ENCODE measurements at places on chromosomes 2 and 18.

GRCh38 chr2:224984637-224985036 is 57.6 kb downstream of the DOCK10 start:
- no peak for DNase-seq

GRCh38 chr18:25827228-25827627 is 263.2 kb downstream of the SS18 start:
- DNase-seq, result no peak

DNA sequence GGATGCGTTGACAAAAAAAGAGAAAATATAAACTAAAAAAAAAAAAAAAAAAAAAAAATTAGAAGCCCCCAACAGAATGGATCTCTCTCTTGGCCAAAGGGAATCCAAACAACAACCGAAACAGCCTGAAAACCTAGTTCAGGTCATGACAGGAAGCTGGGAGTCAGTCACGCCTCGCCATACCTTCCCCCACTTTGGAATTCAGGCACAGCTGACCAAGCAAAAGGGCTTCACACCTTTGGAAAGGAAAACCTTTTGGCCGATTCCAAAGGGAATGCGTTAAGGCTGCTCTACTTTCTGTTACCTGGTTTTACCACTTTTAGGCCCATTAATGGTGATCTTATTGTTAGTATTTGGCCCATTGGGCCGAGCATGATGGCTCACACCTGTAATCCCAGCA is 17.9 kb upstream of the RMC1 start:
- no peak for DNase-seq

DNA sequence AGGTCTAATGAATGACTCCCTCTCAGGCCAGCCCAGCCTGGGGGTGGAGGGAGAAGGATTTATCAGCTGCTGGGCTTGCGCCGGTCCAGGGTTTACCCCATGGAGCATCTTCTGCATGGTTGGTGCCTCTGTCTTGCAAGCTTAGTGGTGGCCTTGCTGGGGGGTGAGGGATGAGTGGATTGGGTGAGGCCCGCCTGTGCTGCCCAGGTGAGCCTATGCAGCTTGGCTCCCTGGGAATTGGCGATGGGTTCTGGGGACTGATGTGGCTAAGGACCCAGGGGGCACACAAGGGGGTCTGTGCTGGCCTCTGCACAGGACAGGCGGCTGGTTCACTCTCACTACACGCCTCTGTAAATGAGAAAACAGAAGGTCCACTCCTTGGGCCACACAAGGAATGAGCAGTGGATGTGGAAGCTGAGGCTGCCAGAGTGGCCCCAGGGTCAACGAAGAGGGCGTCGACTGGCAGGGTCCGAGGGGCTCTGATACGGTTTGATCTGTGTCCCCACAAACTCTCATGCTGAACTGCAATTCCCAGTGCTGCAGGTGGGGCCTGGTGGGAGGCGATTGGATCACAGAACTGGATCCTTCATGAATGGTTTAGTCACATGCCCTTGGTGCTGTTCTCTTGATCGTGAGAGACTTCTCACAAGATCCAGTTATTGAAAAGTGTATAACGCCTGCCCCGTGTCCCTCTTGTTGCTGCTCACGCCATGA is 151.6 kb upstream of the HDAC4 start:
- DNase-seq, result no peak

DNA sequence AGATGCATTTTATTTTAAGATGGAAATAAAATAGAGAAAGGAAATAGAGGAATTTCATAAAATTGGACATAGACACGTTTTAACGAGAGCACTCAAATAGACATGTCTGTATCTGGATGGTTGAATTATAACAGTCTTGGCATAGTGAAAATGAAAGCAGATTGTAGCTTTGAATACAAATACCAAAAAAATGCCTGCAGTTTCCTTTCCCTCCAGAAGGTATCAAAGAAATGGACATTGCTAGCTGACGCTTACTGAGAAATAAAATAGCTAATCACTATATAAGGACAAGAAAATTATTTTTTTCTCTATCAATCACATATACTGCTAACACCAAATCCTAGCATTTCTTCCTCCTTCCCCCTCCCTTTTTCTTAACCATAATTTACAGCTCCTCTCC is 11.4 kb upstream of the MAPRE2 start:
- no peak for DNase-seq

GRCh38 chr2:40095000-40095399 is 315.9 kb upstream of the THUMPD2 start:
- DNase-seq, result no peak

DNA sequence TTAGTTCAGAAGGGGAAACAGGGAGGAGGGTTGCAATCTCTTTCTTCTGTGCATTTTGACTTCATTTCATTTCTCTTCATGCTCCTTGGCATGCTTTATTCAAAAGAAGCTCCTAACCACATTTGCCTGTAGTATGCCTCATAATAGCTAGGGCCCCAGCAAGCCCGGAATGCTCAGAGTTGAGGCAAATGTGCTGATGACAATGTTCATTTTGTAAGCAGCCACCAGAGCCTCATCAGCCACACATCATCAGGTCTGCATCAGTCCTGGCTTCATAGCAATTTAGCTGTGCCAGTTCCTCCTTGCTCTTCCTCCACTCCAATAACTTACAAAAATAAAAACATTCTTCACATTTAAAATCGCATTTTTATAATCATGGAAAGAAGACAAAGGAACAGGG is 65.4 kb upstream of the MMADHC start:
- no peak for DNase-seq

DNA sequence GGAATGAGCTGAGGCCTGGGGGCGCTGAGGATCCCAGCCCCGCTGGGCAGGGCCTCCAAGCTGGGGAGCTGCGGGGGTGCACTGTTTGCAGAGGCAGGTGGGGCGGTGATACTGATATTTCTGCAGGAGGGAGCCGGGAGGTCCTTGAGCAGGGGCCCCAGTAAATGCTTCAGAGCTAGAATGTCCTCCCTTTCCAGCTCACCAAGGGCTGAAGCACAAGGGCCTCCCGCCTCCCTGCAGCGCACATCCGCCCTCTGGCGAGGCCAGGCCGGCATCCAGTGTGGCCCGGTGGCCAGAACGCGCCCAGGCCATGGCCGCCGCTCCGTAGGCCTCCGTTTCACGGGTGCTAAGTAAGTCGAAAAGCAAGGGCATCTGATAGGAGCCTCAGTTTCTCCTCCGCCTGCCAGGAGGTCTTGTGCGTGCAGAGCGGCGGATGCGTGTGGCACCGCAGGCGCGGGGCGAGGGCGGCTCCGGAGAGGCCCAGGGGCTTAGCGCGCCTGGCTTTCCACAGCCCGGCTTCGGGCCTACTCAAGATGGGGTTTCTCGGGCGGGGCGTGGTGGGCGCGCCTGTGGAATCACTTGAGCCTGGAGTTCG is 29.5 kb upstream of the CHMP1B start:
- no peak for DNase-seq

DNA sequence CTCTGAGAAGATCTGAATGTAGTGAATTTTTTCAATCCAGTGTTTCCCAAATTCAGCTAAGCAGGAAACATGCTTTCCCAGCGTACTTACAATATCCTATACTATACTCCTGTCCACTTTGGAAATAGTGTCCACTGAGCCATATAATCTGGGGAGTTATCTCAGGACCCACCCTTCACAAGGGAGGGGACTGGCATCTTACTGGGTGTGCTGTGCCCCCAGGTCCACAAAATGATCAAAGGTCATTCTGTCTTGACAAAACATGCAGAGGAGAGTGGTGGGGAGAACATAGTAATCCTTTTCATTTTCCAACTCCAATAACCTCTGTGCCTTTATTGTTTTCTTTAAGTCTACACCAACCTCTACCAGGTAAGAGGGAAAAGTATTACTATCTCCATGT is 79.8 kb upstream of the DAPL1 start:
- DNase-seq, result no peak

DNA sequence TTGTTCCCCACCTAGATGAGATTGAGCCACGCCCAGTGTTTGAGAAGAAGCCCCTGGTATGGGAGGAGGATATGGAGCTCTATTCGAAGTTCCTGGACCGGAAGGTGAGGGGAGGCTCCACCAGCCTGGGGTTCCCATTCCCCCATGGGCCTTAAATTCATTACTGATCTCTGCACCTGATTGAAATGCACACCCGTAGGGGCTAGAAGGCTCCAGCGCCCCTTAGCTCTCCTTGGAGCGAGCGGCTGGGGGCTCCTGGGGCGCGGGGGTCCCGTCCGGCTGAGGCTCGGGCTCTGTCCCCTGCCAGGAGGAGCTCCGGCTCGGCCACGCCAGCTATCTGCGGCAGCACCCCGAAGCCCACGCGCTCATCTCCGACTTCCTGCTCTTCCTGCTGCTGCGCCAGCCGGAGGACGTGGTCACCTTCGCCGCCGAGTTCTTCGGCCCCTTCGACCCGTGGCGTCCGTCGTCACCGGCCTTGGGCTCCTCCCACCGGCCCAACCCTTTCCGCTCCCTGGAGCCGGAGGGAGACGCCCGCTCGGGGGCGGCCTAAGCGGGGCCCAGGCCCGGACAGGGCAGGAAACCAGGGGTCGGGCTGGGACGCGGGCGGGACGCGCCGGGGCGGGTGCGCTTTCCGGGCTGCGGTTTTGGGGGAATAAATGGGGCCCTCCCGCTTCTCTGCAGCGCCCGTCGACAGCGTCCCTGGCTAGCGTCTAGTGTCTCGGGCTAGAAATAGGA is 10.9 kb downstream of the CATIP start:
- DNase-seq, result peak; percentile 52

DNA sequence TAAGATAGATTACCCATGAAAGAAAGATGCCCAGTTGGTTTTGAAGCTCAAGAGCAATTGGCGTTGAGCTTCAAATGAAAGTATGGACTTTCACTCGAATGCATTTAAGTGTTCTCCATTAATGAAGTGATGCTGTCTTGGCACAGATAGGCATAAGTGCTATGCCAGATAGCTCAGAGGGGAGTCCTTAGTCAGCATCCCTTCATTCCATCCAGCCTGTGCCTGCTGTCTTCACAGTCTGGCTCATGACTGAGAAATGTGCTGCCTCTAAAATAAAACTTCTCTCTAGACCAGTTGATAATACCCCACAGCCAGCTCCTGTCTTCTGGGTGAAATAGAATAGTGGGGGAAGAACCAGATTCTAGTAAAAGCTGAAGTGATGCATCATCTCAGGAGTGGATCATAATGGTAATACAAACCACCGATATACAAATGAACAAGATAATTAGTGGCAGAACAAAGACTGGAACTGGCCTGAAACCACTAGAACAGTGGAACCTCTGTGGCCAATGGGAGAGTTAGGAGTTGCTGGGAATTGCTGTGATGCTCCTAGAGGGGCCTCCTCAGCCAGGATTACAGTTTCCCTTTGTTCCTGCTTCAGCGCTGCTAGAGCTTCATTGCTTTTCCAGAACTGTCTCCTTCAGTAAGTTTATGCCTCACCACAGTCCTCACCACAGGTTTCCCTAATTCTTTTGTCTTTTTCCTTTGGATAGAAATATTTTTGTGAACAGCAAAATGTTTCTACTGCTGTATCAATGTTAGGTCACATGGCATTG is 359.3 kb downstream of the KIAA1328 start:
- DNase-seq, result no peak

GRCh38 chr18:64850791-64851190 is 701.9 kb upstream of the LINC00305 start:
- no peak for DNase-seq

DNA sequence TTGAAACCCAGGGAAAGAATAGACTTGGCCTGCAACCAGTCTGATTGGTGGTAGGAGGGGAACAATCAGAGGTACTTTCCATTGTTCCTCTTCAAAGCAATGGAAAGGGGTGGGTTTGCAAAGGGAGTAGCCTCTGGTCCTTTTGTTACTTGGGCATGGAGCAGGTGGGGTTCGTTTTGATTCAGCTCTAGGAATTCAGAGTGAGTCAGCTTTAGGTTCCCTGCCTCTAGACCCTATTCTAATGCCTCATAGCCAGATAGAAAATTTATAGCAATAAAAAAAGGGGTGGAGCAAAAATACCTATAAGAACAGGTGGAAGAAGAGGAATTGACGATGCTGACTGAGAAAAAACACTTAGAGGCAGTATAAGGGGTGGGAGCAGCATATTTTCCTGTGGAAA is 636.4 kb downstream of the PLCL1 start:
- no peak for DNase-seq

DNA sequence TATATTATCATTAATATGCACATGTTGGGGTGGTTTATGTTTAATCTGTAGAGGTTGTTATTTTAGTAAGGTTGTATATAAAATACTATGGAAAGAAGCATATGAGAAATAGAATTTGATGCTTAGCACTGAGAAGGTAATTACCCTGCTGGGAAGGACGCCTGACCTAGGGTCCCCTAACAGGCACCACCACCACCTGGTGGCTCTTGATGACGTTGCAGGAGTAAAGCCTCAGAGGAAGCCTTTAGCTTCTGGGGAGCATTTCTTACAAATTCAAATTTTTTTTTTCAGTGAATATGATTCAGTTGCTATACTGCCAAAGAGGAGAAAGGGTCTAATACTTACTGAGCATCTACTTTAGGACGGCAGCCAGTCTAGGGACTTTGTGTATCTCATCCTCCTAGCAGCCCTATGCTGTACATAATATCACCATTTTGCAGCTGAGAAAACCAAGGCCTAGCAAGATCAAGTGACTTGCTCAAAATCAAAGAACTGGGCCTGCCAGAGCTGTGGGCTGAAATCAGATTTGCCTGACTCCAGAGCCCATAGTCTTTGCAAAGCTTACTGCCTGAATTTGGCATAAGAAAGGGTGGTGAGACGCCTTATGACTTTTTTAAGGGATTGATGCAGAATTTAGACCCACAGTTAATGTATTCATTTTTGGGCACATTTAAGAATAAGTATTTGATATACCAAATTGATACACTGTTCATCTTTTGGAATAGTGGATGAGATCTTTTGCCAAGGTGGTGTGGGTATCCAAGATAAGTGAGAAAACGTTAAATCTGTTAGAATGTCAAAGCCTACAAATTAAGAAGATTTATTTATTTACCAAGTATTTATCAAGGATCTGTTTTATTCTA is 78.8 kb upstream of the GAREM1 start:
- DNase-seq, result peak; percentile 19

DNA sequence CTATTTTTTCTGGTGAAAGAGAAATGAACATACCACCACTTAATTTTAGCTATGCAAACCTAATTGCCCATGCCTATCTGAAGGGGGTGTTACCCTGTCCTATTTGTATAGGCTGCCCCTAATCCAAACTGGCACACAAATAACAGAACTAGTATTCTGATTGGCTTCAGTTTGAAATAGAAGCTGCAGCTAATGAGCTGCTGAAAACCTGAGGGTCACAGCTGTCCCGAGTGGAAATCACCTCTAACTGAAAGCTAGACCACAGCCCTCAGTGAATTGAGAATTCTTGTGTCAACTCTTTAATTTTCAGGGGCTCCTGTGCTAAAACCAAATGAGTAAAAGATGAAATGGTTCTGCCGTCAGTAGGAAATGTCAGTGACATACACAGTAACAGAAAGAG is 28.7 kb downstream of the CCDC141 start:
- DNase-seq, result no peak

GRCh38 chr2:119679526-119679837 is 481 bp downstream of the TMEM177 start:
- DNase-seq, result no peak

DNA sequence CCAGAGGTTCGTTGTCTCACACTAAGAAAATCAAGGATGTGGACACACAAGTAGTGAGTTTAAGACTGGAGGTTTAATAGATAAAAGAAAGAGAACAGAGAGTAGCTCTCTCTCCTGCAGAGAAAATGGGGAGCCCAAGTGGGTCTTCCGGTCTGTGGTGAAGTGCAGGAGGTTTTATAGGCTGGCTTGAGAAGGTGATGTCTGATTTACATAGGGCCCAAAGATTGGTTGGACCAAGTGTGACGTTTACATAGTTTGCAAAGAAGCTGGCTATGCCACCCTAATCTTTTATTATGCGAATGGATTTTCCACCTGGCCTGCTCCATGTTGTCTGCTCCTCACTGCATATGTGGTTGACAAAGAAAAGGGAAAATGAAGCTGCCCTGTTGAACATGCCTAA is 430.4 kb upstream of the TRIB2 start:
- DNase-seq, result no peak
